NCI-H446 treated with DMSO at 0.1 percent for 48 hours (cell line): ENCODE measurements at places on chromosomes 11 and 22.
A peak's percentile ranks its signal among the peaks of the same experiment; 100 is the strongest.

GRCh38 chr22:28148816-28149465 is 229.9 kb upstream of the PITPNB start:
- no peak for DNase-seq

GRCh38 chr22:18055619-18056160 is 22.1 kb upstream of the PEX26 start:
- DNase-seq: no peak

DNA sequence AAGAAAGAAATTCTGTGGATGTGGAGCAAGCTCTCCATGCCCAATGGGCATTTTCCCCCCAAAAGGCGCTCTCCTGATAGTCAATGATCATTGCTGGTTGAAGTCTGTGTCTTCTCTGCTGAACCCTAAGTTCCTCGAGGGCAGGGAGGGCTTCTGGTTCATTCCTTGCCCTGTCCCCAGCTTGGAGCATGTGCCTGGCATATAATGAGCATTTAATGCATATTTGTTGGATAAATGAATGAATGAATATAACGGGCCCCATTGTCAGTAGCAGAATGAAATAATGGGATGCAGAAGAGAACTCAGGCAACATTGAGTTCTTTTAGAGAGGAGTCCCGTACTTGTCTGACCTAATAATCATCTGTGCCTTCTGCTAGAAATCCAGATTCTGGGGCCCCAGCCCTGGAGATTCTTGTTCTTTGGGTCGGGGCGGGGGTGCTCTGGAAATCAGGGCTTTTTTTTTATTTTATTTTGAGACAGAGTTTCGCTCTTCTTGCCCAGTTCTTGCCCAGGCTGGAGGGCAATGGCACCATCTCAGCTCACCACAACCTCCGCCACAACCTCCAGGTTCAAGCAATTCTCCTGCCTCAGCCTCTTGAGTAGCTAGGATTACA is 64.4 kb downstream of the CD82 start:
- no peak for DNase-seq

DNA sequence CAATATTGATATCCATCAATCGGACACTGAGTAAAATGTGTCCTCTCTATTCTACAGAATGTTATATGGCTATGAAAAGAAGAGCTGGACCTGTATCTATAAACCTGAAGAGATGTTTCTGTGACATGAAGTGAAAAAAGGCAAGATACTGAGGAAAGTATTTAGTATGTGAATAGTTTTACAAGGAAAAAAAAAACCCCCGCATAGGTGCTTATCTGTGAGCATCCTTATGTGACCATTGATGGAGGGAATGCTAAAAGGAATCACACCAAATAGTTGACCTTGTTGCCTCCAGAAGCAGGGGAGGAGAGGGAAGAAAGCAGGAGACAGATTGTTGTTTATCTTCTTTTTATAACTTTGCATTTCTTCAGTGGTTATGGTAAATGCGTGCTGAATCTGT is 661 bp upstream of the PRG2 start:
- DNase-seq: no peak

- DNase-seq: no peak
Measured at GRCh38 chr11:8288166-8288772, 24.6 kb upstream of the LMO1 start.

GRCh38 chr11:8041576-8041975 is 39.4 kb upstream of the TUB start:
- DNase-seq: no peak

GRCh38 chr11:20912922-20913512 is 243.6 kb downstream of the NELL1 start:
- no peak for DNase-seq

DNA sequence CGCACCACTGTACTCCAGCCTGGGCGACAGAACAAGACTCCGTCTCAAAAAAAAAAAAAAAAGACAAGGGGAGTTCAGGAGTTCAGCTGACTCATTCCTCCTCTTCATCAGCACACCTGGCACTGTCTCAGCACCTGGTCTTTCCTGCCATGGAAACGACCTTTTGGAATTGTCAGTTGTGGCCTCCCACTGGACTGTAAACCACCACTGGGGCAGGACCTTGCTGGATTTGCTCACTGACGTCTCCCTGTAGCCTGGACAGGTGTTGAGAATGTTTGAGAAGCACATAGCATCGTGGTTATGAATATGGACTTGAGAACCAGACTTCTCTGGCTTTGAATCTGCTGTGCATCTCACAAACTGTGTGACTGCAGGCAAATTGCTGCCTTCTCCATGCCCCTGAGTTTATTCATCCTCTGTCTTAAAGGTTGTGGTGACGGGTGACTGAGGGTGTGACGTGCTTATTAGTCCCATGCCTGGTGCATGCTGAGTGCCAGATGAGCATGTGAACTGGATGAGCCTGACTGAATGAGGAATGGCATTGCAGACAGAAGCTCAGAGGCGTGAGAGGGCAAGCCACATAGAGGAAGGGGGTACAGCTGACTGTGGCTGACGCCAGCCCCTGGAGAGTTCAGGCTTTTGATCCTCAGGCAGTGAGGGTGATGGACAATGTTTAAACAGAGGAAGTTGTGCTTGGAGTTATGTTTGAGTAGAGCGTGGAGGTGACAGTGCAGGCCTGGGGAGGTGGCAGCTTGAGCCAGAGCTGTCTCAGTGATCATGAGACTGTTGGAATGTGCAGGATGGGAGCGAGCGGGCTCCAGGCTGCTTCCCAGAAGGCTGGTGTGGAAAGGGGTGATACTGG is 12.7 kb downstream of the TOM1 start:
- no peak for DNase-seq

- no peak for DNase-seq
Measured at GRCh38 chr11:95349345-95349942, 118.4 kb upstream of the SESN3 start.

DNA sequence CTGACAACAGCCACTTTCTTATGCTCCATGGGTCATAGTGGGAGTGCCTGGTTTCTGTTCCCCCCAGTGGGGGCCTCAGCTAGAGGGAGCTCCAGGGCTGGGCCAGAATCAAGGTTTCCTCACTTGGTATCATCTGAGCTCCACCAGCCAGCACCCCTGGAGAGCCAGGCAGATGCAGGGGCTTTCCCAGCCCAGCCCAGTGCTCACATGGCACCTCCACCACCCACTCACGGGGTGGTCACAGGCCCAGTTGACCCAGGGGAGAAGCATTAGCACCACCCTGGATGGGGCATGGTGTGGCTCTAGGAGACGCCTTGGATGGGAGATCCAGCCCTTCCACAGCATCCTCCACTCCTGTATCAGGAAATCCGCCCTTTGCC is 24.1 kb upstream of the WNT7B start:
- DNase-seq: no peak

DNA sequence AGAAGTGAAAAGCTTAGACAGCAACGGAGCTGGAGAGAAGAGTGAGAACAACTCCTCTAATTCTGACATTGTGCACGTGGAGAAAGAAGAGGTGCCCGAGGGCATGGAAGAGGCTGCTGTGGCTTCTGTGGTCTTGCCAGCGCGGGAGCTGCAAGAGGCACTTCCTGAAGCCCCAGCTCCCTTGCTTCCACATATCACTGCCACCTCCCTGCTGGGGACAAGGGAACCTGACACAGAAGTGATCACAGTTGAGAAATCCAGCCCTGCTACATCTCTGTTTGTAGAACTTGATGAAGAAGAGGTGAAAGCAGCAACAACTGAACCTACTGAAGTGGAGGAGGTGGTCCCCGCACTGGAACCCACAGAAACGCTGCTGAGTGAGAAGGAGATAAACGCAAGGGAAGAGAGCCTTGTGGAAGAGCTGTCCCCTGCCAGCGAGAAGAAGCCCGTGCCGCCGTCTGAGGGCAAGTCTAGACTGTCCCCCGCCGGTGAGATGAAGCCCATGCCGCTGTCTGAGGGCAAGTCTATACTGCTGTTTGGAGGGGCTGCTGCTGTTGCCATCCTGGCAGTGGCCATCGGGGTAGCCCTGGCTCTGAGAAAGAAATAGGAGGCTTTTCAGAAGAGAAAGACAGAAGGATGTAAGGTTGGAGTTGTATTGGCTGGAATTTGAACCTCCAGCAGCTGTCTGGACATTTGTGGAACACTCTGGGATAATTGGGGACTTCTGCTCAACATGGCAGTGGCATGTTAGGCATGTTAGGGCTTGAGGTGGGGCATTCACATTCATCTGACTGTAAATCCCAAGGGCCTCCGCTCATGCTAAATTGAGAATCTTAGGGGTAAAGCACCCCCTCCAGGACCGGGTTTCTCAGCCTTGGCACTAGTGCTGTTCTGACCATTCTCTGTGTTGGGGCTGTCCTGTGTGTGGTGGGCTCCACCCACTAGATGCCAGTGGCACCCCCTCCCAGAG is 47.1 kb downstream of the BID start:
- DNase-seq: no peak

GRCh38 chr11:71927820-71928736 is at the start of gene XNDC1N:
XNDC1N (minus strand) TSS chr11:71928594; CDS start chr11:71923353, 5,241 bp downstream.
- DNase-seq: peak; percentile 88

DNA sequence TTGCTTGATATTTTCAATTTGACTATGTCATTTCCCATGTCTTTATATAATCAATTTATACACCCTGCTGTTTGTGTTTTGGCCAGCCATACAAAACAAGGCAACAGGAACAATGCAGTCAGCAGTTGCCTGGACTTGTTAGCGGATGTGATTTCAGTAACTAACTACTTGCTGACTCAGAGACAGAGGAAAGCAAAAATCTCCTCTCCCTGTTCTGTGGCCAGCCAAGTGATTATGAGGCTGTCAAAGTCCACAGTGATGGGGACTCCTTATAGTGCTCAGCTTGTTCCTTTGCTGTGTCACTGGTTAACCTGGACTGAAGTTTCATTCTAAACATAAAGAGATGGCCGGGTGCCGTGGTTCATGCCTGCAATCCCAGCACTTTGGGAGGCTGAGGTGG is 32.6 kb upstream of the APLP2 start:
- DNase-seq: no peak

DNA sequence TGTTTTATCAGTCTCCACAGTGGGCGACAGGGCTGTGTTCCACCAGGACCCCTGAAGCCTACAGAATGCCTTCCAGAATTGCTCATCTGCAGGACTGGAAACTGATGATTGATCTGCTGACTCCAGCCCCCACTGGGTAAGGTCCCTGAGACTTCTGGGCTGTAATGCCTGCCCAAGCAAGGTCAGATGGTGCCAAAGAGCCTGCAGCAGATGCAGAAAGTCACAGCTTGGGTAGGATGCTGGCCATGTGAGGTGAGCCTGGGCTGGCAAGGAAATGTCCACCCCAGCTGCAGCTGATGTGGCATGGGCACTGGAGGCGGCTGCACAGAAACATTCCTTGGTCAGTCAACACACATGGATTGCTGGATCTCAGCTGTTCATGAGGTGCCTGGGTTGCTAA is 30.9 kb downstream of the LRRC32 start:
- no peak for DNase-seq

DNA sequence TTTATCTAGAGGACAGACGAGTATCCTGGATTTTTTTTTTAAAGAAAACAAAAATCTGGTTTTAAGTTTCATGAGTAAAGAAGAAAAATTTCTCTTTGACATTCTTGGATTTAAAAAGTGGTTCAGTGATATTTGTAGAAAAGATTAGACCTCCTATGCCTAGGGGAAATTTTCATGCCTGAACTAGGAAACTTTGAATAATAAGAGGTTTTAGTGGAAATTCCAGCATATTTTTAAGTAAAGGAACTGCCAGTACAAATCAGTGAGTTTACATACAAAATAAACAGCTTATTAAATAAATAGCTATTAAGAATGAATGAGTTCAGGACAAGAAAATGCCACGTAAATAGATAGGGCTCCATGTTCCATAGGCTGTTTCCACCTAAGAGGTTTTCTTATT is 17.5 kb downstream of the JAM3 start:
- DNase-seq: no peak

DNA sequence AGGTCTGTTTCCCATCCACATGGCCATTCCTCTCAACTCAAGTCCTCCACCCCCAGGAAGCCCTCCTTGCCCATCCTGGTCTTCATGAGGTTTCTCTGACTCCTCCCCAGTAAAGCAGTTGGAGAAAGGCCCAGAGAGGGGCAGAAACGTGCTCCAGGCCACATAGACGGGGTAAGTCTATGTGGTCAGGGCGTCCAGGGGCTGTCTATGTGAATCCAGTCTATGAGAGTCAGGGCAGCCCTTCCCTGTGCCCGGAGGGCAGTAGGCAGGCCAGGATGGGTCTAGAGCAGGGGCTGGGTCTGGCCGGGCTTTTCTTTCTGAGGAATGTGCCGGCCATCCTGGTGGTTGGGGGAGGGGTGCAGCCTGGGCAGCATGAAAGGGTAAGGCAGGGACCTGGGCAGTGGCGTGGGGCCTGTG is 11.7 kb downstream of the GUCD1 start:
- DNase-seq: no peak

- DNase-seq: no peak
Measured at GRCh38 chr11:108204929-108205499, 17.4 kb downstream of the NPAT start.

DNA sequence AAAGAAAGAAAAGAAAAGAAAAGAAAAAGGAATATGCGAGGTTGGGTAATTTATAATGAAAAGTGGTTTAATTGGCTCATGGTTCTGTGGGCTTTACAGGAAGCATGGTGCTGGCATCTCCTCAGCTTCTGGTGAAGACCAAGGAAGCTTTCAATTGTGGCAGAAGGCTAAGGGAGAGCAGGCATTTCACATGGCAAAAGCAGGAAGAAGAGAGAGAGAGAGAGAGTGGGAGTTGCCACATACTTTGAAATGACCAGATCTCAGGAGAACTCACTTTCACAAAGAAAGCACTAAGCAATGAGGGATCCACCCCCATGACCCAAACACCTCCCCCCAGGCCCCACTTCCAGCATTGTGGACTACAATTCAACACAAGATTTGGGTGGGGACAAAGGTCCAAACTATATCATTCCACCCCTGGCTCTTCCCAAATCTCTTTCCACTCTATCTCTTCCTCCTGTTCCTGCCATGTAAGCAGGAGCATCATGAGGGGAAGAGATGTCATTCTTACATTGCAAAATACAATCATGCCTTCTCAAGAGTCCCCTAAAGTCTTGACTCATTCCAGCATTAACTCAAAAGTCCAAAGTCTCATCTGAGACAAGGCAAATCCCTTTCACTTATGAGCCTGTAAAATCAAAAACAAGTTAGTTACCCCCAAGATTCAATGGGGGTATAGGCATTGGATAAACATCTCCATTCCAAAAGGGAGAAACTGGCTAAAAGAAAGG is 38.9 kb downstream of the LINC01488 start:
- DNase-seq: no peak

DNA sequence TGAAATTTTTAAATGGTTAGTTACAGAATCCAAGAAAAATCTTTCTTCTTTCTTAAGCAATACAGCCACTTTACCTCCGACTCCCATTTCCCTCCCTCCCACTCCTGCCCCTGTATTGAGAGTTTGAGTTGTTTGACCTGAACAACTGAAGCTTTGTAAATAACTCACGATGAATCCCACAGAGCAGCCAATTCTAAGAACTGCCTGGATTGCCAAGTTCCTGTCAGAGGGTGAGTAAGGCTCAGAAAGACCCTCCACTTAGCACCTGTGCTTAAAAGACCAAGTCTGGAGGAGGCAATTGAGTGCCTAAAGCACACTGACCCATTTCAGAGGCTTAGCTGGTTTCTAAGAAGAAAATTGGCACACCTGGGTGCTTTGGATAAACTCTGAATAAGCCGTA is 158.5 kb downstream of the MSANTD4 start:
- DNase-seq: no peak

GRCh38 chr11:11620921-11621572 is 758 bp downstream of the GALNT18 start:
- no peak for DNase-seq
